Muscle of leg (tissue), 16 donors: ENCODE measurements at places on chromosomes 7 and 10.

GRCh38 chr10:94123258-94123995, 129.7 kb downstream of the PLCE1 start:
- DNase-seq = peak; percentile 64

- peak; percentile 89 for DNase-seq
These were observed 471 bp downstream of the MGMT start for GRCh38 chr10:129467359-129468064.

DNA sequence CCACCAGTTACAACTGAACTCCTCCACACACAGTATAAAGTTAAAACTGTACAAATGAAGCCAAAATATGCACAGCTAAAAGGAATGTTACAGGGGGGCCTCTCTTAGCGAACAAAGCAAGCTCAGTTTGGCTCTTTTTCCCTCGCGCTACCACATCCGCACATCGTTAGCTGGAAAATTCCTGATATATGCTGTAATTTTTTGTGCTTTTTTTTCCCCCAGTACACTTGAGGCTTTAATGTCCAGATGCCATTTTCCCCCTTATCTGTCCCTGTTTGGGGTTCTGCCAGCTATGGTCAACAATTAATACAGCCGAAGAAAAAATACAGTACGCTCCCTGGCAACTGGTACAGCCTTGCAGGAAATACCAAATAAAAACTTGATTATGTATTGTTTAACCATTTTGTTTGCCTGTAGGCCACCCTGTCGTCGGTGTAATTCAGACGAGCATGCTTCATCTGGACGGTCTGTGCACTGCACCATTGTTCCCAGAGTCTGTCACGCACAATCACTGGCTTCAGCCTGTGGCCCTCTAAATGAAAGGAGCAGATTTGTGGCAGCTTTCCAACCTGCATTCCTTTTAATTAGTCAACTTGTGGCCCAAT, 108.1 kb upstream of the FAM133B start:
- DNase-seq = peak; percentile 95

DNA sequence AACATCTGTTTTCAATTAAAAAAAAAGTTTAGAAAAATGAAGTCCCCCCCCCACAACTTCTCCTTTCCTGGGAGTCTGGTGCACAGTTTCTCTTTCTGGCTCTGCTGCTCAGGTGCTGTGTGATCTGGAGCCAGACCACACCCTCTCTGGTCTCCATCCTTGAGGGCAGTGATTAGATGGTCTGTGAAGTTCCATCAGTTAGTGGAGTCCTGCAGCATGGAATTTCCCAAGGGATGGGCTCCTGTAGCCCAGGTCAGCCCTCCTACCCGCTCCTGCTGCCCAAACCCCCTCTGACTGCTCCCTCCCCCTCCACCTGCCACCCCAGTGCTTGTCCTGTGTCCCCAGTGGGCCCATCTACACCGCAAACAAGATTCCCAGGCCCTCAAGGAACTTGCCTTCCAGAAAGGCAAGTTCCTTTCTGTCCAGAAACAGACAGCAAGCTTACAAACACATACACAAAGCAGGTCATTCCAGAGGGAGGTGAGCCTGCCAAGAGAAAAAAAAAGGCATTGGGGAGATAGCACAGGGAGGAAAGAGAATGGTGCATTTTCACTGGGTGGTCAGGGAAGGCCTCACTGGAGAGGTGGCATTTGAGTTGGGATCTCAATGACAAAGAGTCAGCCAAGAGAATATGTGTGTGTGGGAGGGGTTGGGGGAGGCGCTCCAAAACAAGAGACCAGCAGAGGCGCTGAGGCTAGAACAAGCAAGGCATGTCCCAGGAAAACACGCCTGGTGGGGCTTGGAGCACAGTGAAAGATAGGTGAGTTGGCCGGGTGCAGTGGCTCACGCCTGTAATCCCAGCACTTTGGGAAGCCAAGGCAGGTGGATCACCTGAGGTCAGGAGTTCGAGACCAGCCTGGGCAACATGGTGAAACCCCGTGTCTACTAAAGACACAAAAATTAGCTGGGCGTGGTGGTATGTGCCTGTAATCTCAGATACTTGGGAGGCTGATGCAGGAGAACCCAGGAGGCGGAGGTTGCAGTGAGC, 49.5 kb upstream of the SLC29A3 start:
- peak; percentile 40 for DNase-seq

- no peak for DNase-seq
These were observed 43.2 kb upstream of the USP6NL start for GRCh38 chr10:11654659-11655058.

DNA sequence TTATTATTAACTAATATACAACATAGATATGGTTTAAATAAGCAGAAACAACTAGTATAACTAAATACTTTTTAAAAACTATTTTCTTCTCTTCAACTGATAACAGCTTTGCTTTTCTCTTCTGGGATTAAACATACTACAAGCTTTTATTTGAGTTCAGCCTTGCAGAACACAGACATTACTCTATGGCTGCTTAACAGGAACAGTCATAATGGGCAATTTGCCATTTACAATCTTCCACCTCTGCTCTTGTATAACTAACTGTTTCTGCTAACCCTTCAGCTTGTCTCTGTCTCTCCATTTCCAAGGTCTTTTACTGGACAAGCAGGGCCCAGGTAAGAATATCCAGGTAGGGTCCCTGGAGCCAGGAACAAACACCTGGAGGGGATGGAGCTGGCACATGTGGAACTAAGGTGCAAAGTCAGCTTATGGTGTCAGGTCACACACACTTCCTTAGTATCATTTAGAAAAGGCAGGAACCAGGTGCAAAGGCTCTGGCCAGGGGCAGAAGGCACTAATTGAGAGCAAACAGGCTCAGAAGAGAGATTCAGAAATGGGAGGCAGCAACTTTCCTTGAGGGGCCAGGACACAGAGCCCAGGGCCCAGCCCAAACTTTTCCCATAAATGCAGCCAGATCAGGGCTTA, 93.1 kb downstream of the STRA8 start:
- peak; percentile 23 for DNase-seq

DNA sequence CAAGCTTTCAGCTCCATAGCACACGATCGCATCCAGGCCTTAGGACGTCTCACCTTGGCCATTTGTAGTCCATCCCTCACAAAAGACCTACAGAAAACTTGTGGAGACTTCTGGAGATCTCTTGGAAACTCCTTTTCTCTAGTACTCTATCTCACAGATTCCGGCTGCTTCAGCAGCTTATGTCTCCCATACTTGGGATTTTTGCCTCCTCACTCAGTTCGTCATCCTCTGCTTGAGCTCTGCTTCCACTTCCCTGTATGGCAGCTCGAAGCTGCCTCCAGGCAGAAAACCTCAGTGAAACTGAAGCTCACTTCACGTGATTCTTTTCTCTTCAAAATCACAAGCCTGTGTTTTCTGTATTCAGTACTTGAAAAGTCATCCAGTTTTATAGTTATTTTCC, 178.7 kb upstream of the GDF10 start:
- peak; percentile 54 for DNase-seq

GRCh38 chr7:95686109-95686508, 86.2 kb upstream of the DYNC1I1 start:
- peak; percentile 74 for DNase-seq

- DNase-seq = no peak
These were observed 69.2 kb upstream of the AGK start for GRCh38 chr7:141481971-141482370.
